Ascending aorta (tissue), 2 donors: ENCODE measurements at places on chromosomes 5 and 9. TPM values are rescaled to one million over a fixed set of nuclear protein-coding genes. Genes with fewer than 3 reads are reported as not detected.

ZNF658 gene
- not detected for total RNA-seq

TMEM215 gene
- total RNA-seq = 0.75 TPM

DNA sequence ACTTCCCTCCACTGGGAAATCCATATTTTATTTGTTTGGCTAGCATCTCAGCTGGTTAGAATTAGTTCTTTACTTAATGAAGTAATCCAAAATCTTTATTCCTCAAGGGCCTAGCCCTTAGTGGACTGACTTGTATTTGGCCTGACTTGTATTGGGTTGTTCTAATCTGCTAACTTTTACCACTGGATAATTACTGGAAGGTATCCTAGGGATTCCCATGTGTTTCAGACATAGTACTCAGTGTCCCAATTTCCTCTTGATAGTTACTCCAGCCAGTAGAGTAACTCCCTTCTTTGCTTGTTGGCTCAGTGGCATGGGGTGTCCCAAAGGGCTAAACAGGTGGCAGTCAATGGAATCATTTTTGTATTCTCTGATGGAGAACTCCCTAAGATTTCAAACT, 156.0 kb downstream of the DCP2 start:
- no peak overlapping the region for H3K4me3 ChIP-seq
- no peaks in the 10 kb centered on the region for H3K36me3 ChIP-seq
- no peak overlapping the region for H3K27ac ChIP-seq
- H3K27me3 ChIP-seq = no peaks in the 10 kb centered on the region
- no peak for DNase-seq

DNA sequence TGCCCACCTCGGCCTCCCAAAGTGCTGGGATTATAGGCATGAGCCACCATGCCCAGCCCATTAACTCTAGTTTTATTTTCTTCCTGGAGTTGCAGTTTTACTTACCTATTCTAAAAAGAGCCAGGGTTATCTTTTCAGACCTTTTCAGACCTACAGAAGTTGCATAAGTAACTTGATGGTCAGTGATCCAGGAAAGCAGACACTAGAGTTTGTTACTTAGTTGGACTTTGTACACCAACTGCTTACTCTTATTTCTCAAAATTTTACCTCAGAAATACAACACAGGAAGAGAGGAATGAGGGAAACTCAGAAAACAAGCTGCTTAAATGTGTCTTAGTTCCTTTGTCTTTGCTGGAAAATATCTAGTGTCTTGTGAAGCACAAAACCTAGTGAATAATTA, 25.4 kb downstream of the RAD23B start:
- H3K36me3 ChIP-seq = peaks cover 50% of the 10 kb centered on the region
- no peaks in the 10 kb centered on the region for H3K4me1 ChIP-seq
- DNase-seq = no peak
- H3K27me3 ChIP-seq = no peaks in the 10 kb centered on the region
- no peak overlapping the region for H3K27ac ChIP-seq

- no peak overlapping the region for H3K27ac ChIP-seq
- no peaks in the 10 kb centered on the region for H3K27me3 ChIP-seq
- DNase-seq = no peak
- H3K36me3 ChIP-seq = no peaks in the 10 kb centered on the region
Observed at GRCh38 chr9:8284884-8285283, 485.3 kb upstream of the DMAC1 start.
